ENCODE measurements at places on chromosomes 4 and X.

GRCh38 chr4:153976954-153977353 is 188.1 kb upstream of the SFRP2 start:
- H3K27ac ChIP-seq: no peak overlapping the region
- no peak for DNase-seq
- no peak overlapping the region for H3K4me3 ChIP-seq

GRCh38 chrX:110863883-110864282 is 68.3 kb upstream of the CHRDL1 start:
- no peaks in the 10 kb centered on the region for H3K36me3 ChIP-seq
- H3K27me3 ChIP-seq: no peaks in the 10 kb centered on the region
- no peaks in the 10 kb centered on the region for H3K4me1 ChIP-seq
- H3K4me3 ChIP-seq: no peak overlapping the region

GRCh38 chr4:126558596-126558995 is 1074.2 kb upstream of the INTU start:
- no peak overlapping the region for H3K27ac ChIP-seq
- no peak overlapping the region for H3K4me3 ChIP-seq
- no peaks in the 10 kb centered on the region for H3K4me1 ChIP-seq
- no peak for DNase-seq
- no peaks in the 10 kb centered on the region for H3K27me3 ChIP-seq

DNA sequence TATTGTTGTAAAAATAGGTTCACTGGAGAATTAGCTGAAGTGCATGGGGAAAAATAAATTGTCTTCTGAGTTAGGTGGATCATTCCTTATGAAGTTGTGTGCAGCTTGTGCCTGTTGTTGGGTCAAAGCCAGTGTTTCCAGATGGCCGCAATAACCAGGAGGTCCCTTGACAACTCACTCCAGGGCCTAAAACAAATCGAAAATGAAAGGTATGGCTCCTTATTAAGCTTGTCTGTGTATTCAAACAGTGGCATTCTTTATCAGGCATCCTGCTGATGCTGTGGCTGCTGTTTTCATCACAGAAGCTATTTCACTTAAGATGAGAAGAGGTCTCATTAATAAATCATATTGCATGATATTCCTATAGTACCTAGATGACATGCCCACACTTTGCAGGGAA is 80.2 kb downstream of the GRIA2 start:
- H3K36me3 ChIP-seq: no peaks in the 10 kb centered on the region
- H3K27me3 ChIP-seq: no peaks in the 10 kb centered on the region
- H3K4me3 ChIP-seq: no peak overlapping the region
- H3K27ac ChIP-seq: no peak overlapping the region

- no peaks in the 10 kb centered on the region for H3K4me1 ChIP-seq
- DNase-seq: no peak
These were observed 186.3 kb downstream of the NWD2 start for GRCh38 chr4:37430718-37431416.

DNA sequence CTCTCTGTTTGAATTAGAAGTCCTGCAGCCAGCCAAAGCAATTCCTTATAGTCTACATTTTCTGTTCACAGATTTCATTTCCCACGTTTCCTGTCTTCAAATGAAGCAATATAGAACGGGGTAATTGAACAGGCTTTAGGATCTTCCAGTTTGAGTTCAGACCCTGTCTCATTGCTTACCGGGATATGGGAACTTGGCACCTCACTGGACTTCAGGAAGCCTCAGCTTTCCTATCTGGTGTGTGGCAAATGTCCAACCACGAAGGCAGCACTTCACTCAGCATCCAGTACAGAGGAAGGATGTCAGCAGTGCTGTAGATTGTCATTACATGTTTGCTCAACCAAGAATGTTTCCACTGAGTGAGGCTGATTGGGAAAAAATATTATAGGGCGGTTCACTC is 271.1 kb upstream of the ZFP42 start:
- H3K4me3 ChIP-seq: no peak overlapping the region
- no peak overlapping the region for H3K27ac ChIP-seq
- no peaks in the 10 kb centered on the region for H3K36me3 ChIP-seq
- no peaks in the 10 kb centered on the region for H3K4me1 ChIP-seq
- DNase-seq: no peak

DNA sequence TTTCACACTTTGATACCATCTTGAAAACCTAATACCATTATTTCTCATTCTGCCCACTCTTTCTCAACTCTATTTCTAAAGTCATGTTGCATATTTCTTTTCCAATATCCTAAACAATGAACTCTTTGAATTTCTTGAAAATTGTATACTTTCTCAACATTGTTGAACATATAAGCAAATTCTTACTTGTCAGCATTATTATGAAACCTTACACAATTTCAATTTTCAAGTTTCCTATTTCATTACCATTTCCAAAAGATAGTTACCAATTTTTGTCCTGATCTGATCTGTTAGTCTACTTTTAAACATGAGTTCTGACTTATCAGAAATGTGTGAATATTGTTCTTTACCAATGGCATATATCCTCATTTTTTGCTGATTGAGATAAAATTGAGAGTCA is 806.3 kb upstream of the IGFBP7 start:
- no peak overlapping the region for H3K4me3 ChIP-seq
- H3K27me3 ChIP-seq: no peaks in the 10 kb centered on the region
- H3K27ac ChIP-seq: no peak overlapping the region
- no peak for DNase-seq
- no peaks in the 10 kb centered on the region for H3K4me1 ChIP-seq
- no peaks in the 10 kb centered on the region for H3K36me3 ChIP-seq

DNA sequence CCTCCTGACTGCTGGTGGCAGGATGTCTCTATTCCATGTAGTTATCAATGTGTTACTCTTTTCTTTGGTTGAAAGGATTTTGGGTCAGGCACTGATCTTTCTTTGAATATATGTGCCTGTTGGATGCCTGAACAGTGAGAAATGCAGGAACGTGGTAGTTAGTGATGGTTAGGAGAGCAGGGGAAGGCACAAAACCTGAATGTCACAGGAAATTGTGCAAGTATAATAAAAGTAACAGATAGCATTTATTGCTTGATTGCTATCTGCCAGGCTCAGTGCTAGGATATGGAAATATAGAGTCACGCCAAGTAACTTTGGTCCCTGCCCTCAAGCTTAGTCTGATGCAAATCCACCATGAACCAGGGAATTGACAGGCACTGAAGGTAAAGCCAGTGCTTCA is 219.8 kb upstream of the FAT1 start:
- no peak overlapping the region for H3K27ac ChIP-seq
- H3K27me3 ChIP-seq: no peaks in the 10 kb centered on the region
- no peak overlapping the region for H3K4me3 ChIP-seq
- no peak for DNase-seq
- H3K36me3 ChIP-seq: no peaks in the 10 kb centered on the region

DNA sequence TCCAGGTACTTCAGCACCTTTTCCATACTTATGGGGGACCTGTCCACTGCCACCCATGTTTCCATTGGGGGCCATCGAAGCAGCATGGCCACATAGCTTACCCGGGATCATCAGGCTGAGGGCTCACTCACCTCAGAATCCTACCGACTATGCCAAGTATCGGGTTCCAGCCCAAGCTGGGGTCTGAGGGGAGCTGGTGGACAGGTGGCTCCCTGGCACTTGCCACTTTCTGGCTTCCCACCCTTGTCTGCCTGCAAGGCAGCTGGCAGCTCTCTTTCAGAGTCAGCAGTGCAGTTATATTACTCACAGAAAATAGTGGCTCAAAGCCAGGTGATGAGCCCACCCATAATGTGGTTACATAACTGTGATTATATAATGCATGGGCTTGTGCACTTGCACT is 1153.8 kb downstream of the STIM2 start:
- no peaks in the 10 kb centered on the region for H3K4me1 ChIP-seq
- no peak overlapping the region for H3K27ac ChIP-seq
- H3K27me3 ChIP-seq: no peaks in the 10 kb centered on the region
- H3K4me3 ChIP-seq: no peak overlapping the region

GRCh38 chr4:1490011-1490653 is 83.9 kb upstream of the NKX1-1 start:
- peaks cover 61% of the 10 kb centered on the region for H3K27me3 ChIP-seq
- no peak overlapping the region for H3K4me3 ChIP-seq
- no peak overlapping the region for H3K27ac ChIP-seq
- no peaks in the 10 kb centered on the region for H3K4me1 ChIP-seq
- no peaks in the 10 kb centered on the region for H3K36me3 ChIP-seq

DNA sequence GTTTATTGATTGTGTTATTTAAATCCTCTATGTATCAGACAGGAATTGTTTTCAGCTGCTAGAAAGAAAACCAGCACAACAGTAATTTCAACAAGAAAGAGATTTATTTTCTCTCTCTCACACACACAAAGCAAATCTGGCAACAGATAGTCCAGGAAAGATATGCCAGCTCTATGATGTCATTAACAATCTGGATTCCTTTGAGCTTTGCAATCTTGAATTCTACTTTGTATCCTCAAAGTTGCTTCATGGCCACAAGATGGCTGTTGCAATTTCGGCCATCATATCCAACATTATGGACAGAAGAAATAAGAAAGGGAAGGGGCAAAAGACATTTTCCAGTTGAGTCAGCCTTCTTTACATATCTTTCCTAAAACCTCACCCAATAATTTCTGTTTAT is 19.8 kb upstream of the FMR1 start:
- no peak overlapping the region for H3K4me3 ChIP-seq
- H3K27ac ChIP-seq: no peak overlapping the region

GRCh38 chr4:26356081-26356501 is 35.3 kb downstream of the RBPJ start:
- H3K4me3 ChIP-seq: no peak overlapping the region
- peaks cover 3% of the 10 kb centered on the region for H3K4me1 ChIP-seq
- H3K36me3 ChIP-seq: no peaks in the 10 kb centered on the region
- no peaks in the 10 kb centered on the region for H3K27me3 ChIP-seq
- no peak for DNase-seq
- no peak overlapping the region for H3K27ac ChIP-seq

DNA sequence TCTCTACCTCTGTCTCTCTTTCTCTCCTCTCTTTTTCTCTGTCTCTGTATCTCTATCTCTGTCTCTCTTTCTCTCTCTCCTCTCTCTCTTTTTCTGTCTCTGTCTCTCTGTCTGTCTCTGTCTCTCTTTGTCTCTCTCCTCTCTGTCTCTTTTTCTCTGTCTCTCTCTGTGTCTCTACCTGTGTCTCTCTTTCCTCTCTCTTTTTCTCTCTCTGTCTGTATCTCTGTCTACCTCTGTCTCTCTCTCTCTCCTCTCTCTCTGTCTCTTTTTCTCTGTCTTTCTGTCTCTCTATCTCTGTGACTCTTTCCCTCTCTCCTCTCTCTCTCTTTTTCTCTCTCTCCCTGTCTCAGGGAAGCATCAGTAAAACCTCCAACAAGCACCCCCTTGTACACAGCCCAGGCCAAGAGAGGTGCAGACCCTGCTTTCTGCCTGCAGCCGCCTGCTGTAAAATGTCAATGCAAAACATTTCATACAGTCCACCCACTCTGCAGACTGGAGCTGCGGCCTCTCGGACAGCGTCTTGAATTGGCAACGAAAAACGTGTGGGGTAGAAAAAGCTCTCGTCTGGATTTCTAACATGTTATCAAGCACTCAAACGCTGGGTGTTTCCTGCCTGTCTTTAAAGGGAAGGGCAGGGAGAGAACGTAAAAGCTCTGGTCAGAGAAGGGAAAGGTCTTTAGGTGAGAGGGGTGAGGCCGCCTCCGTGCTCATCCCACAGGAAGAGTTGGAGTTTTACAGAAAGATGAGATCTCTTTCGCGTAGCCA is 3.7 kb upstream of the SHOX start:
- H3K27ac ChIP-seq: no peak overlapping the region
- no peaks in the 10 kb centered on the region for H3K36me3 ChIP-seq
- no peaks in the 10 kb centered on the region for H3K4me1 ChIP-seq

GRCh38 chr4:43485196-43485595 is 592.7 kb downstream of the GRXCR1 start:
- H3K27ac ChIP-seq: no peak overlapping the region
- no peak overlapping the region for H3K4me3 ChIP-seq
- no peaks in the 10 kb centered on the region for H3K4me1 ChIP-seq
- DNase-seq: no peak
